ENCODE measurements at places on chromosomes 16 and 17.
A peak's percentile ranks its signal among the peaks of the same experiment; 100 is the strongest.

DNA sequence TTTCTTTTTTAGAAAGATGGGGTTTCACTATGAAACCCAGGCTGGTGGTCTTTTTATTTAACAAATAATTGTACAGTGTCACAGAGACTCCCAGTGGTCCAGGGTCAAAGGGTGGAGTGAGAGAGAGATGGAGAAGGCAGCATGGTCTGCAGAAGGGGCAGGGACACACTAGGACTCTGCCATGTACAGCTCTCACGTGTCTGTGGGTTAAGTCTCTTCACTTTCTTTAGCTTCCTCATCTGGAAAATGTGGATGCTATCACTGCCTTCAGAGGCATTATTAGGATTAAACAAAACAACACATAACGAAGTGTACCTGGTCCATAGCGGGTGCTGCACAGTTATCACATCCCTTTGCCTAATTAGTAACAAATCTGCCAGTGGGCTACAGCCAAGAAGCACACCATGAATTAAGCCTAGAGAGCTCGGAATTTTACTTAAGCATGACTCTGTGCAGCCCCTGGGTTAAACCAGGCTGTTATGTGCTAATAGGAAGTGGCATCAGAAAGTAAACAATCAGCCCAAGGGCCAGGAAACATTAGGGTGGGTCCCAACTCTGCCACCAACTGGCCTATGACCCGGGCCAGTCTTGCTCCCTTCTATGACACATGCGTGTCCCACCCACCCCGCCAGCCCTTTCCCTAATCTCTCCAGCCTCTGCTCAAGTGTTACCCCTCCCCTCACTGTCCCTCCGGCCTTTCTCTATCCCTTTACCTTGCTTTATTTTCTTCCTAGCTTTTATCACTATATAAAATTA, 13.9 kb downstream of the TOP3A start:
- no peak for DNase-seq

GRCh38 chr16:35516971-35517370, 2057.6 kb downstream of the TP53TG3F start:
- no peak for DNase-seq

- DNase-seq: no peak
Observed at GRCh38 chr16:88014954-88015805, 63.9 kb downstream of the BANP start.

- peak; percentile 65 for DNase-seq
Observed at GRCh38 chr17:81153340-81153803, 11.9 kb upstream of the PVALEF start.

DNA sequence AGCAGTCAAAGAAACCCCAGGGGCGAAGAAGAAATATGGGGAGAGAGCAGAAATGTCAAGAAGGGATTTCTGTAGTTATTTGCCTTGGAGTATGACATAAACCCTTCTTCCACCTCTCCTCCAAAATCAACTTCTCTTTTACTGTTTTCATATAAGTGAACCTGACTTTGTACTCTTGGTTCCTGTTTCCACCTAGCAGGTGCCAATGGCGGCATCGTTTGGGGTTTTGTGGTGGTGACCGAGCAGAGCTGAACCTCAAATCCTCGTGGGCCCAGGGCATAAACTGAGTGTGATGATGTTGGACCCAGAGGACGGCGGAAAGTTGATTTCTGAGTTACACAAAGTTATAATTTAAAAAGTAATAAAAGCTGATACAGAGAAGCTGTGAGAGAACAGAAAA, 39.6 kb upstream of the PSMD7 start:
- no peak for DNase-seq

DNA sequence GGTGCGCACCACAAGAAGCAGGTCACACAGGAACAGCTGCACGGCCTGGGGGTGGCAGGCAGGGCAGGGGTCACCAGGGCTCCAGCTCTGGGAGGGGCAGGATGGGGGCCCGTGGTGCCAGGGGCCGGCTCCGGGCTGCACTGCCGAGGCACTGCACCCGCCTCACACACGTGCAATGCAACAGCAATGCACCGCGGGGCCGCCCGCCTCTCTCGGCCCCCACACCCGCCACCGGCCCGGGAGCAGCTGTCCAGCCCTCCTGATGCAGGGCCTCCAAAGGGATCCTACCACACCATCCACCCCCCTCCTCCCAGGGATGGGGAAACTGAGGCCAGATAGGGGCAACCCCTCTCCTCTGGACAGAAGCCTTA, 23.1 kb downstream of the SREBF1 start:
- no peak for DNase-seq

DNA sequence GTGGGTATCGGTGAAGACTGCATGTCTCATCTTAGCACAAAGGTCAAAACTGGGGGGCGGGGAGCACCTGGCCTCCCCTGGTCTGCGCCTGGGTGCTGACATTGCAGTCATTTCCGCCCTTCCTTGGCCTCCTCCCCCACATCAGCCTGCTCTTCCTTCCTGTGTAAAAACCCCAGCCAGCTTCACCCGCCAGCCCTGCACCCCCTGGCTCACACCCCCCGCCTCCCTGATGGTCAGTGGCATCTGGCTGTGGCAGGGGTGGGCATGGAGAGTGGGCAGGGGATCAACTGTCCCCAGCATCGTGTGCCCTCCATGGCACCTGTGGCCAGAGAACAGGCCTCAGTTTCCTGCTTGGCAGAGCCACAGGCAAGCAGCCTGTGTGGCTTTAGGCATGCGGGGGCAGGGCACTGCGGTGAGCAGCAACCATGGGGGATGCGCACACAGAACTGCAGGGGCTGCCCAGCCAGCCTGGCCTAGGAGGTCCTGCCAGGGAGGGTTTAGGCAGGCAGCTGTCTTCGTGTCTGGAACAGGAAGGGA, 26.5 kb upstream of the LASP1NB start:
- no peak for DNase-seq

DNA sequence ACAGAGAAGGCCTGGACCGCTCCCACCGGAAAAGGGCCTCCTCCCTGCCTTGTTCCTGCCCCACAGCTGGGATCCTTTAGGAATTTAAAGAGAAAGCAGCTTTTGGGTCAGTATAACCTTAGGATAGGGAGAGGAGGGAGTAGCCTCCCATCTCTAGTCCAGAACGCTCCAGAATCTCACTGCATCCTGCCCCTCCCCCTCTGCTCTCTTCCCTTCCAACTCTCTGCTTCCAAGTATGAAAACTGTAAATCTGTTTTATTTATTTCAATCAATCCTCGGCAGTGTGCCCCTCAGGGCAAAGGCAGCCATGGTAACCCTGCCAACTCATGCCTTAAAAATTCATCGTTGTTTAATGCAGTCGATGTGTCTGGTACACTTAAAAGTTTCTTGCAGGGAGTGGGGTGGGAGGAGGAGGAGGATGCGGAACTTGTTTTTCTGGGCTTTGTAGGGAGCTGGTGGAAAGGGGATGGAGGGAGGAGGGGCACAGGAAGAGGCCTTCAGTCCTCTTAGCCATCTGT, 21.2 kb upstream of the MTSS2 start:
- no peak for DNase-seq

DNA sequence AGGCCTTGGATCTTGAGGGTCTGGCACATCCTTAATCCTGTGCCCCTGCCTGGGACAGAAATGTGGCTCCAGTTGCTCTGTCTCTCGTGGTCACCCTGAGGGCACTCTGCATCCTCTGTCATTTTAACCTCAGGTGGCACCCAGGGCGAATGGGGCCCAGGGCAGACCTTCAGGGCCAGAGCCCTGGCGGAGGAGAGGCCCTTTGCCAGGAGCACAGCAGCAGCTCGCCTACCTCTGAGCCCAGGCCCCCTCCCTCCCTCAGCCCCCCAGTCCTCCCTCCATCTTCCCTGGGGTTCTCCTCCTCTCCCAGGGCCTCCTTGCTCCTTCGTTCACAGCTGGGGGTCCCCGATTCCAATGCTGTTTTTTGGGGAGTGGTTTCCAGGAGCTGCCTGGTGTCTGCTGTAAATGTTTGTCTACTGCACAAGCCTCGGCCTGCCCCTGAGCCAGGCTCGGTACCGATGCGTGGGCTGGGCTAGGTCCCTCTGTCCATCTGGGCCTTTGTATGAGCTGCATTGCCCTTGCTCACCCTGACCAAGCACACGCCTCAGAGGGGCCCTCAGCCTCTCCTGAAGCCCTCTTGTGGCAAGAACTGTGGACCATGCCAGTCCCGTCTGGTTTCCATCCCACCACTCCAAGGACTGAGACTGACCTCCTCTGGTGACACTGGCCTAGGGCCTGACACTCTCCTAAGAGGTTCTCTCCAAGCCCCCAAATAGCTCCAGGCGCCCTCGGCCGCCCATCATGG, 4.0 kb upstream of the ADGRG3 start:
- DNase-seq: no peak

Data from anterior cingulate cortex (tissue), 58 donors.